ENCODE measurements at places on chromosomes 3 and 15.

DNA sequence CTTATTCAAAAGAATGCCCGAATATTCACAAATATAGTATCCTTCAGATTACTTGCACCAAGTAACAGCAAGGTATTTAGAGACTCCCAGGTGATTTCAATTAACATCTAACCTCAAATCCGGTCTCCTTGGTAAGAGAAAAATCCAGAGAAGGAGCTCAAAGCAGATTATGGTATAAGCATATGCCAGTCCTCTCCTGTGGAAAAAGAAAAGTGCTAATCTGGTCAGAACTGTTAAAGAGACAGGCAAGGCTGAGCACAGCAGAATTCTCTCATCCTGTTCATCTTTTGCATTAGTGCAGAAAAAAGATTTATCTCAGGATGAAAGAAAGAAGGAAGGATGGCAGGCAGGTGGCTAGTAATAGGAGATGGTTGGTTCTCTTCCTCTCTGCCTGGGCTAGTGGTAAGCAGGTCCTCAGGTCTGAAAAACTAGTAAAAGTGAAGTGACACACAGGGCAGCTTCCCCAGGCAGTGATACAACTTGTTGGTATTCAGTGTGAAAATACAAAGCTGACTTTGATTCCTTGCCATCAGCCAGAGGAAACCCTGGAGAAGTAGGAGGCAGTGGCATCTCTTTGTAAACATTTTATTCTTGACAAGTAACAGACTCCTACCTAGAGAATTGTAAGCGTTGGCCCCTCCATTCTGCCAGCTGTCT, 14.2 kb downstream of the ATXN7 start:
- no peak for DNase-seq

DNA sequence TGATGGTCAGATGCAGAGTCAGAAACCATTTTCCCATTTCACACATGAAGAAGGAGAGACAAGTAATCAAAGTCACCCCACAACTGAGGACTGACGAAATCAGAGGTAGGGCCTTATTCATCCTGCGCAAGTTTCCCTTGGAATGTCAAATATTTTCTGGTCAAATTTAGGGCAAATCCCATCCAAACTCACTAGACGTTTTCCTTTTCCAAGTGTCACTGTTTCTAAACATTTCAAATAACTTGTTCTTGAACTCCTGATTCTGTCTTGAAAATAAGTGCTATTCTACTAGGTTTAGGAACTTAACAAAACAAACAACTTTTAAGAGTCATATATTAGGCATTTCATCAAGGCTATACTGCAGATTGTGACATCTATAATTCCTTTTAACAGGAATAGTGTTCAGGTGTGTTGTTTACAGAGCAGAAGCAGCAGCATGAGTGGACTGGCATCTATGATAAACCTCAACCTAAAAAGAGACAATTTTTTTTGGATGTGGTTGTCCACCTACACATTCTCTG, 40.7 kb downstream of the SUMF1 start:
- no peak for DNase-seq

- DNase-seq: no peak
Observed at GRCh38 chr15:51038162-51038973, 56.3 kb downstream of the TNFAIP8L3 start.

DNA sequence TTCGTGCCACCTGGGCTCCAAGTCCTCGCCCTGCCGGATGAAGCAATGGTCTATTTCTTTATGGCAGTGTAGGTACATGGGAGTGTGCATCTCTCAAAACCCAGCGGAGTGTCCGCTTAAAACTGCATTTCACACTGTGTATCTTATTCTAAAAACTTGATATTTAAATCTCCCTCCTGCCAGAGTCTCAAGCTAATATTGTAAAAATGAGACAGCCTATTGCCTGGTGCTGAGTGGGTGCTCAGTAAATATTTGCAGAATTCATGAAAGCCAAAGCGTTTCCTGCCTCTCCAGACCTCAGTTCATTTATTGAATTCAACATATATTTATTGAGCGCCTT, 330 bp upstream of the TBC1D2B start:
- DNase-seq: no peak

DNA sequence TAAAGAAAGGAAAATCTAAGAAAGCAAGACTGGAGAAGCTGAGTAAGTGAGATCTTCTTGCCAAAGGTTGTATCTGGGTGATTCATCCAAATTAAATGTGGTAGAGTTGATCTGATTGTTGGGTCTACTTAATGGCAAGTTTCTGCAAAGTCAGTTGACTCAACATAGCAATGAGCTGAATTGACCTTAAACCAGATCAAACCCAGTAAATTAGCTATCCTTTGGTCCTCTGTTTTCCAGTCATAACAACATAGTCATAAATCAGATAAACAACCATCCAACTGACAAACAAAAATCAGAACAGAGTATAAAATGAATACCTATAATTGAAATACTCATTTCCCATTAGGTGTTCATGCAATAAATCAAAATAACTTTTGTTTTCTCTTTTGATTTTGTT, 142.6 kb upstream of the CFAP20DC start:
- peak; percentile 54 for DNase-seq

- DNase-seq: peak; percentile 18
Observed at GRCh38 chr15:38304481-38304880, 51.8 kb downstream of the SPRED1 start.

DNA sequence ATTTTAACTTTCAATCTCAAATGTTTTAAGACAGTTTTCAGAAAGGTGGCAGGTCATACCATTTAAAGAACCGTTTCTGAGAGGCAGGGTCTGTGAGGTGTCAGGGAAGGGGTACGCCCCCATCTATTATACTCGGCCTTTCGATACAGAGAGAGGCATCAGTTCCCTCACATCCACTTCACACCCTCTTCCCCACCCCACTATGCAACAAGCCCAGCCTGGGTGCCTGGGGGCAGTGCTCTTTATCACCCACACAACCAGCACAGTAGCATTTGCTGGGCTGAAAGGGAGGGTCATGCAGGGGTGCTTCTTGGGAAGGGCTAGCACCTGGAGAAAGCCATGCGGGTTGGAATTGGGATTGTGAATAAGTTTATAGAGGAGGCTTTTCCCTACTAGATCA, 56.0 kb upstream of the KCNMB2 start:
- no peak for DNase-seq

DNA sequence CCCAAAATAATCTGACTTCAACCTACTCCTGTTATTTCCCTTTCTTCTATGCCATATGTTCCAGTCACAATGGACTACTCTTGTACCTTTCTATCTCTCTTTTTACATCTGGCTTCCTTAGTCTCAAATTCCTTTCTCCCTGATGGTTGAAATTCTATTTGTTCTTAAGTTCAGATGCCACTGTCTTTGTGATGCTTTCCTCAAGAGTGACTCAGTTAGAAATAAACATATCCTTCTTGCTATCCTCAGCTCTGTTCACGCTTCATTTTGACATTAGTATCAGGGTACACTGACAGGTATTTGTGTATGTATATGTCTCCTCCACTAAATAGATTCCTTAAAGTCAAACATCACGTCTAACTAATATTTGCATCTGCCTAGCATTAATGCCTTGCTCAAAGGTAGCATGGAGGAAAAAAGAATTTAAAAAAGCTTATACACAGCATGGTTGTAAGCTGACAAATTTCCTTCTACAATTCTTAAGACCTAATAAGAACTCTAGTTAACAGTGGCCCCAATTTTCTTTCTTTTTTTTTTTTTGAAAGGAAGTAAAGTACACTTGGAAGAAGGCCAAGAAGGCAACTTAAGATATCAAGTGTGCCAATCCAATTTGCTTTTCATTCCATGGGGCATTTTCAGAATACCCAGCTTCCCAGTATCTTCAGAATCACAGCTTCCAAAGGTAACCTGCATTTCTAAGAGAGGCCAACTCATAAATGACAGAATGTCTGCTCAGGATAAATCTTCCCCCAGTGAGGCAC, 58.0 kb downstream of the CHAC1 start:
- DNase-seq: no peak

DNA sequence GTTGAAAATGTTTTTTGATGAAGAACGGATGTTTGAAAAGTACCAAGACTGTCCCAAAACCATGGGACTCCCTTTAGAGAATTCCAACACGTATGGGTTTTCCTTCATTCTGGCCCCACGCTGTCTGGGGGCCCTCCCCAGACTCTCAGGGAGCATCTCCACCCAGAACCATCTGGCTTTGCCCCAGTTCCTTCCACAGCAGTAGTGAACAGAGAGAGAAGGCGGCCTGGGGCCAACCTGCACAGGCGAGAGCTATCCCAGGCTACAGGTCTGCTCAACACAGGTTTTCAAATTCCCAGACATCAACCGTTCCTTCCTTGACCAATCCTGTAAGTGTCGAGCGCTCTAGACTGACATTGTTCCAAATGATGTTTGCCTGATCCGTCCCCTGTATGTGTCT, 92.5 kb upstream of the SNRPA1 start:
- DNase-seq: no peak

GRCh38 chr3:33146791-33147445, 33.1 kb downstream of the CRTAP start:
- no peak for DNase-seq

- no peak for DNase-seq
Observed at GRCh38 chr3:160949460-160949859, 155.7 kb downstream of the B3GALNT1 start.

DNA sequence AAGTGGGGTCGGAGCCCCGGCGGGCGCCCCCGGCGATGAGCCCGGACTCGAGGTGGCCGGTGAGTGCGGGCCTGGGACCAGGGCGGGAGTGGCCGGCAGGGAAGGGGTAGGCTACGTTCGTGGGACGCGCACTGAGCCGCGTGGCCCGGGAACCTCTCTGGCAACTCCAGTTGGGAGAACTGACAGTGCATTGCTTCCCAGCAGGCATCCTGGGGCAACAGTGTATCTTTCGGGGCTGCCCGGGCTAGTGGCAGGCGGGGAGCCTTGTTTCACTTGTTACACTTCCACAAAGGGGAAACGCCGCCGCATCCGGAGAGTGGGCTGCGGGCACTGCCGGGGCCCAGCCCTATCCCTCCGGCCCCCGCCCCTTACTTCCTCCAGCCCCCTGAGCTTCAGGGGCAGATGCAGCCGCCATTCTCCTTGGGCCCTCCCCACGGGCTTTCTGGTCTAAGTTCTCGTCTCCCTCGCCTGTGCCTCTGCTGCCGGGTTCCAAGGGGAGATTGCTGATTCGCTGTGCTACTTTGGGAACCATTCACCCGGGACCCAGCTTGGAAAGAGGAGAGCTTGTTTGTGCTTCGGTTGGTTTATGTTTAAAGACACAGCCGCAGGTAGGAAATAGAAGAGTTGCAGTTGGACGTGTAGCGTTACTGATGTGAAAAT, 675 bp downstream of the BRPF1 start:
- DNase-seq: no peak

DNA sequence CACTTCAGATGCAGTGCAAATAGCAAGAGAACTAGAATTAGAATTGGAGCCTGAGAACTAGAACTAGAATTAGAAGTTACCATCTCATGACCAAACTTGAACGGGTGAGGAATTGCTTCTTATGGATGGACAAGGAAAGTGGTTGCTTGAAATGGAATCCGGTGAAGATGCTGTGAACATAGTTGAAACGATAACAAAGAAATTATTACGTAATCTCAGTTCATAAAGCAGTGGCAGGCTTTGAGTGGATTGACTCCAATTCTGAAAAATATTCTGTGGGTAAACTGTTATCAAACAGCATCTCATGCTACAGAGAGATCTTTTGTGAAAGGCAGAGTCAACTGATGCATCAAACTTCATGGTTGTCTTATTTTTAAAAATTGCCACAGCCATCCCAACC, 48.0 kb upstream of the GSK3B start:
- DNase-seq: no peak

GRCh38 chr15:86488046-86488445, 408.4 kb downstream of the AGBL1 start:
- DNase-seq: no peak

- no peak for DNase-seq
Observed at GRCh38 chr15:99407716-99408115, 156.4 kb downstream of the LRRC28 start.

GRCh38 chr3:71518089-71518488, 65.4 kb downstream of the FOXP1 start:
- DNase-seq: no peak

- peak; percentile 33 for DNase-seq
Observed at GRCh38 chr3:29373131-29373680, 92.3 kb downstream of the RBMS3 start.

DNA sequence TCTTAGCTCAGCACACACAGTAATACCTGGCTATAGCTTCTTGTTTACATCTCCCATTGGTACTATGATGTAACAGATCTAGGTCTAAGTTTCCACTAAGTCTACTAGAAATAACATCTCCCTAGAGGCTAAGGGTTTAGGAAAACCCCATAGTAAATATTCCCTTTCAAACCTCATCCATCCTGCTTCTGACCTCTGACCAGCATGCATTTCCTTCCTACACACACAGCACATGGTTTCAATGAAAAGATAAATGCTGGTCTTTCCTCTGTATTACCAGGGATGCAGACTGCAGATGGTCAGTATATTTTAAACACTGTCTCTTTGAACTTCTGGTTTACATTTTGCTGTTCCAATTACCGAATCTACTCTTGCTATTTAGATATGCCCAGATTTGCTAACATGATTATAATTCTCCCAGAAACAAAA, 96.6 kb downstream of the EFL1 start:
- DNase-seq: no peak

DNA sequence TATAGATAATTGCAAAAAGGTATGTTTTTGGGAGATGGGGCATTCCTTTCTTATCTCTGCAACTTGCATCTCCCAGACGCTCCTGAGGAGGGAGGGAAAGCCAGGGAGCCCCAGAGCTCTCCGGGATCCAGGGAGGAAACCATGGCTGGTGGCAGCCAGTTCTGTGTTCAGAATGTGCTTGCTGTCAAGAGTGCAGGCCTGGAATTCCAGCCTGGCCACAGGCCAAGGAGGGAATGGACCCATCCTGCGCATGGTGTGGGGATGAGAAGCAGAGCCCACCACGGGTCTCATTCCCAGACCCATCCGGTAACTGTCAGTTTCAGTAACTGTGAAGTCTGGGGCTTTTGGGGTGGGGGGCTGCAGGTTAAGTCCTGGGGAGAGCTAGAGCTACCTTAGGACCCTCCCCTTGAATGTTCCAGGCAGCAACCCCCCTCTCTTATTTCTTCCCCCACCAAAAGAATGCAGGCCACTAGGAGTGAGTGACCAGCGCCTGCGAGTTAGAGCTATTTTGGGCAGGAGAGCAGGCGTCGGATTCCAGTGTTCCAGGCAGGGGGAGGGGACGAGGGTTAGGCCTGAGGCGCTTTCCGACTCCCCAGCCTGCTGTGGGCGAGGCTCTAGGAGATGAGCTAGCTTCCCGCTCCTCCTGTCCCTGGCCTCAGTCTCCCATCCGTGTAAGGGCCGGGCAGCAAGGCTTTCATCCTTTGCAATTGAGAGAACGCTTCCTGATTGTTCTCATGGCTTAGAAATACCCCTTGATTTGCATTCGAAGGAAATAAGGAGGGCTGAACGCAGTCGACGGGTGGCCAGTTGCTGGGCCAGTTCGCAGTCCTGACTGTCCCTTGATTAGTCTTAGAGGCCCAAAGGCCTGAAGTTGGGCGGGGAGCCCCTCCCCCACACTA, 781 bp upstream of the DAG1 start:
- peak; percentile 64 for DNase-seq

- DNase-seq: no peak
Observed at GRCh38 chr3:40719660-40720287, 195.0 kb downstream of the ZNF621 start.

GRCh38 chr15:101667881-101668280, 15.7 kb upstream of the TM2D3 start:
- DNase-seq: no peak
